ENCODE measurements at places on chromosomes 6 and 20.

DNA sequence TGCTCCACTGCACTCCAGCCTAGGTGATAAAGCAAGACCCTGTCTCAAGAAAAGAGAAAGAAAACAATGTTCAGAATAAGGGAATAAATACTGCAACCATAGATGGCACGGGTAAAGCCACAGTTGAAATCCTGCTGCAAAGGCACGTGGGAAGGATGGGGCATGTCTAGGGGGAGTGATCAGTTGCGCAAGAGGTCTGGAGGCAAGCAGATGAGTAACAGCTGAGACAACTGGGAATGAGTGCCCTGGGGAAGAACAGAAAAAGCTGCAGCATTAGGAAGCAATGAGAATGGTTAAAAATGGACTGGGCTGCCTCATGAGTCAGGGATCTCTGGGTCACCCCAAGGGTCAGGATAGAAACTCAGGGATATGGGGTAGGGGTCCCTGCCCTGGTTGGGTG is 96.3 kb downstream of the GMPR start:
- no peak for DNase-seq
- no peak overlapping the region for H3K27ac ChIP-seq
- peaks cover 3% of the 10 kb centered on the region for H3K36me3 ChIP-seq

DNA sequence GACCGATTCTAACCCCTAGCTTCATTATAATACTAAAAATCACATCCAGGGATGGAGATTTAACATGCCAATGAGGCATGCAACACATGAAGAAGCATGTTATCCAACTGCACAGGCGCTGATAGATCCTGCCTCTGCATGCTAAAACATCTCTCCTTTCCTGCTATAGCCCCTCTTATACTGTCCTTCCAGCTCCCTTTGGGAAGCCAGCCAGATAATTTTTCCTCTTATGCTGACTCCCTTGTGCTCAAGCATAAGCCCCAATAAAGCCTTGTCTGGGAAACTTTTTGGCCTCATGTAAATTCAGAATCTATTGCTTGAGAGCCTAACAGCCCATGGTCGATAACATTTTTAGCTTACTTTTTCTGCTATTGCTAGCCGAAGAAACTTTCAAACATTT is 404.3 kb downstream of the EPM2A start:
- no peaks in the 10 kb centered on the region for H3K4me1 ChIP-seq
- no peaks in the 10 kb centered on the region for H3K27me3 ChIP-seq
- no peak overlapping the region for H3K27ac ChIP-seq
- no peaks in the 10 kb centered on the region for H3K36me3 ChIP-seq
- no peak for DNase-seq
- H3K4me3 ChIP-seq, result no peak overlapping the region

DNA sequence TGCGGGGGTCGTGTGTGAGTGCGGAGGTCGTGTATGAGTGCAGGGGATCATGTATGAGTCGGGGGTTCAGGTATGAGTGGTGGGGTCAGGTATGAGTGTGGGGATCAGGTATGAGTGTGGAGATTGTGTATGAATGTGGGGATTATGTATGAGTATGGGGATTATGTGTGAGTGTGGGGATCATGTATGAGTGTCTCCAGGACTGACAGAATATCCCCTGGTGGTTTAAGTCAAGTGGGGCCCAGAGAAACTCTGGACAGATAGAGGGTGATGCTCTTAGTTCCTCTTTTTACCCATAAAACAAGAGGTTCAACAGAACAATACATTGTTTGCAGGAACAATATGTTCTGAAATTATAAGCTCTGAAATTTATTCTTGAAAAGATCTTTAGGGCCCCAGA is 131.9 kb downstream of the UST start:
- no peak overlapping the region for H3K4me3 ChIP-seq
- H3K27ac ChIP-seq, result no peak overlapping the region

- no peaks in the 10 kb centered on the region for H3K27me3 ChIP-seq
- DNase-seq, result no peak
- H3K4me3 ChIP-seq, result peak overlapping the region; percentile 7
- H3K27ac ChIP-seq, result peak overlapping the region; percentile 50
These were observed 259.9 kb downstream of the ADGRG6 start for GRCh38 chr6:142561511-142562265.

DNA sequence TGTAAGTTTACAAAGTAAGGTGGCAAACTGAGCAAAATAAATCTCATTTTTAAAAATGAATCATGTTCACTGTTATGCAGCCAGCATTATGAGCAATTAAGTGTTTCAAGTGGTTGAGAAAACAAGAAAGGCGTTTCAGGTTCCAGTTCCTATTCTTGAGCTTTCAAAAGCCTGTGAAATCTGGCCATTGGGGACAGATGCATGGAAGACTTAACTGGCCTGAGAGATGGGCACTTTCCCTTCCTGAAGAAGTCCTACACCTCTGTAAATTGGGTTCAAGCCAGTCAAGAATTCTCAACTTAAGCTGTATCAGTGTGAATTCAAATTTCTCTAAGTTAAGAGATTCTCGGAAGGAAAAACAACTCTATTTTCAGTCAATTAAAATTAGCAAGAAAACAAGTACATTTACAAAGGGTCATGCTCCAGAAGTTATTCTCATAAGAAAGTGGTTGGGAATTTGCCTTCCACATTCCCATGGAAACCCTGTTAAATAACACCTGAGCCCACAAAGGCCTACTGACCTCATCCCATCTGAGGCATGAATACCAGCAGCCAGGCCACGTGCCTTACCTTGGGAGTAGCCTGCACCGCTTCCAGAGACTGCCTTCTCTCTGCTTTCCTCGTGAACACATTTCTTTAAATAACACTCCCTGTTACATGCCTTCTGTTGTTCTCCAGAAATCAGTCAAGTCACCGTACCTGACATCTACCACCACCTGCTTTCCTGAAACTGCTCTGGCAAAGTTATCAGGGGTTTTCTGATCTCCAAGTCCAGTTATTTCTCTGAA is 19.4 kb downstream of the MAP3K5 start:
- H3K27me3 ChIP-seq, result no peaks in the 10 kb centered on the region
- DNase-seq, result no peak
- H3K27ac ChIP-seq, result no peak overlapping the region
- H3K4me1 ChIP-seq, result peaks cover 39% of the 10 kb centered on the region

GRCh38 chr6:7200598-7201443 is 93.1 kb downstream of the RREB1 start:
- no peak for DNase-seq
- peaks cover 40% of the 10 kb centered on the region for H3K36me3 ChIP-seq
- peaks cover 25% of the 10 kb centered on the region for H3K4me1 ChIP-seq
- no peaks in the 10 kb centered on the region for H3K27me3 ChIP-seq
- H3K27ac ChIP-seq, result no peak overlapping the region

DNA sequence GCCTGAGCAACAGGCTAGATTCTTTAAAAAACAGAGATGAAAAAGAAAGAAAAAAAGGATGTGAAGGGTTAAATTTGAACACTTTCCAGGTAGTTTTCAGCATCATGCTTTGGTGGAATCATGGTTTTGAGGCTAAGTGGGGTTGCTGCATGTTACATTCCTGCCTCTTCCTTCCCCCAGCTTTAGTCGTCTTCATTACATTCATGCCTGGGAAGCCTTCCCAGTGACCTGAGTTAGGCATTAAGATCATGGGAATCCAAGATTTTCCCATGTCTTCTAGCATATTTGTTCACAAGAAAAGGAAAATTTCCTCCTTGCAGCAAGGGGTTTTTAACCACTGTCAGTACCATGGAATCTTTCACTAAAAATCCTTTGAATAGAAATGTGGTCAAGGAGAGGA is 12.0 kb downstream of the TPX2 start:
- peaks cover 51% of the 10 kb centered on the region for H3K36me3 ChIP-seq
- no peaks in the 10 kb centered on the region for H3K27me3 ChIP-seq
- DNase-seq, result no peak
